HS-5 (cell line): ENCODE measurements at places on chromosomes 1 and 21.

DNA sequence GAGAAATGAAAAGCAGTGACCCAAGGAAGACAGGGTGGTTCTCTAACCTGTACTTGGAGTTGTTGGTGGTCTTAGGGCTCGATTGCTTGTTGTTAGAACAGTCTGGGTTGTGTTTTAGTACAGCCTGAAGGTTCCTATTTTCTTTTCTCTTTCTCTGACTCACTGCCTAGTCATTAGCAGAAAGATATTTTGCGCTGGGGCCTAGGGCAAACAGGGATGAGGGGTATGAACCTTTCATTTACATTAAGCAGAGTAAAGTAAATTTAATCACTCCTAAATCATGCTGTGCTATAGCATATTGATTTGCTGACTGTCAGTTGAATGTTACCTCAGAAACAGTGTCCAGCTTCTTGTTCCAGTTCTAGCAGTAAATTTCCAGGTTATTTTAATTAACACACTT lies 197.2 kb downstream of the RWDD3 start:
- no peak for DNase-seq

DNA sequence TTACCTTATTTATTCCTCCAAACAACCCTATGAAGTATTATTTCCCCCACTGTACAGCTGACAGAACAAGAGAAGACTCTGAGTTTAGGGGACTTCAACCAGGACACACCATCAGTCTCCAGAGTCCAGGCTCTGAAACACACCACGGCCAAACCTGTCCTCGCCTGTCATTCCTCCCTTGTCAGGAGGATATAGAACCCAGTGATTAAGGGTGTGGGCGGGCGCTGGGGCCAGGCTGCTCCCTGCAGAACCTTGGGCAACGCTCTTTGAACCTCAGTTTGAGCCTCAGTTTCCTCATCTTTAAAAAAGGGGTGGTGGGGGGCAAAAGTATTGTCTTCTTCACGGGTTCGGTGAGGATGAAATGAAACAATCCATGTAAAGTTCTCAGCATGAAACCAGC lies 9.4 kb upstream of the CEP85 start:
- no peak for DNase-seq

DNA sequence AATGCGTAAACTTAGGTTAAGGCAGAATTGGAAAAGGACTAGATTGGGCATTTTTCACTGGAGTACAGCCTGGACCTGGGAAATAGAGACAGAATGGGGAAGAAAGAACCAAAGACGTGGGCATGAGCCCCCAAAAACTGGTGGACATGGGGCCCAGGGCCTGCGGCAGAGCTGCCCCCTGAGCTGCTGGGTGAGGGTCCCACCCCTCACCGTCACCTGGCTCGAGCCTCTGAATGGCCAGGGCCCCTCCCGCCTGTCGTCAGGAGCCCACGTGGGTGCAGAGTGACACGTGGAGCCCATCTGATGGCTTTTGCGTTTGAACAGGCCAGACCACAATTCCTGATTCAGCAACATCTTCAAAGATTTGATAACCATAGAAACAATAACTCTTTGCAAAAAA lies 360.9 kb upstream of the VAMP3 start:
- no peak for DNase-seq

GRCh38 chr1:107835151-107835670 lies 129.8 kb downstream of the VAV3 start:
- DNase-seq: no peak

DNA sequence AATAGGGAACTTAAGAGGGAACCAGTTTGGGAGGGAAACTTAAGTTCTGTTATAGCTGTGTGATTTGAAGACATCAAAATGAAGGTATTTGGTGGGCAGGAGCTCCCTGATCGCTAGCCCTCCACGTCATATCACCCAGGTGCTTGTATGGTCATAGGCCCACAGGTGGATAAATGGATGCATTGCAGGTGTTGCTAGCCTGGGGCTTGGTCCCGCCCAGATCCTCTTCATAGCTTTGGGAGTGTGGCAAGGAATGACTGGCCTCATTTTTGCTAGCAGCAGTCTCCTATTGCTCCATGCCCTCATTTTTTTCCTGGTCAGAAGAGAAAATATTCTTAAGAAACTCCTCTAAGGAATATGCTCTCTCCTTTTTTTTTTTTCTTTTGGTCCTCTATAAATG lies 11.3 kb downstream of the GNPAT start:
- no peak for DNase-seq

- no peak for DNase-seq
Measured at GRCh38 chr1:6623269-6623965, 1.3 kb upstream of the THAP3 start.

- peak; percentile 53 for DNase-seq
Measured at GRCh38 chr1:55898181-55898580, 681.2 kb downstream of the PLPP3 start.

DNA sequence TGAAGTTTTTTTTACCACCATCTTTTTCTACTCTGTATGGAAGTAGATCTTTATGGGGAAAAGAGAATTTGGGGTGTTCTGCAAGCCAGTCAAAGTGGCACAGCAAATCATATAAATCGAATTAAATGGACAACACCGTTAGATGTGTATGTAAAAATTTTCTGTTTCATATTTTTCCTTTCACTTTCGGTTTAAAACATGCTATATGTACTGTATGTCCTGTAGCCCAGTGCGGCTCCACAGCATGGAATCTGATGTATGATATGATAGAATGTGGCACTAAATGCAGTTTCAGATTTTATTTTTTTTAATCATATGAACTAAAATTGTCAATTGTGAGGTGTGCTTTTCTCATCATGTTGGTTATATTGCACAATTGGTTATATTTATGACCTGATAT lies 32.9 kb downstream of the RAB4A start:
- no peak for DNase-seq

DNA sequence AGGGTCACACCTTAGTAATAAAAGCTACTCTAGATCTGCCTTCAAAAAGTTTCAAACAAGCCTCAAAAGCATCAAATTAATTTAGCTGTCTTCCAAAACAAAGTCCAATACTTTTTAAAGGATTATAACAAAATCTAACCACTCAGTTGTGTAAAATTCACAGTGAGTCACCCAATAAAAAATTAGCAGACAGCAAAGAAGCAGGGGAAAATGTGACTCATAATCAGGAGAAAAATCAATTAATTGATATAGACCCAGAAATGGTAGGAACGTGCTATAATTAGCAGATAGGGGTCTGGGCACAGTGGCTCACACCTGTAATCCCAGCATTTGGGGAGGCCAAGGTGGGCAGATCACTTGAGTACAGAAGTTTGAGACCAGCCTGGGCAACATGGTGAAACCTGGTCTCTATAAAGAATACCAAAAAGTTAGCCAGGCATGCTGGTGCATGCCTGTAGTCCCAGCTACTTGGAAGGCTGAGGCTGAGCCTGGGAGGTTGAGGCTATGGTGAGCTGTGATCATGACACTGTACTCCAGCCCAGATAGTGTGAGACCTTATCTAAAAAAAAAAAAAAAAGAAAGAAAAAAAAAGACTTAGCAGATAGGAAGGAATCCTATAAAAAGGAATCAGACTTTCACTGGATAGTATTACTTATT lies 8.1 kb upstream of the MYOG start:
- DNase-seq: no peak

DNA sequence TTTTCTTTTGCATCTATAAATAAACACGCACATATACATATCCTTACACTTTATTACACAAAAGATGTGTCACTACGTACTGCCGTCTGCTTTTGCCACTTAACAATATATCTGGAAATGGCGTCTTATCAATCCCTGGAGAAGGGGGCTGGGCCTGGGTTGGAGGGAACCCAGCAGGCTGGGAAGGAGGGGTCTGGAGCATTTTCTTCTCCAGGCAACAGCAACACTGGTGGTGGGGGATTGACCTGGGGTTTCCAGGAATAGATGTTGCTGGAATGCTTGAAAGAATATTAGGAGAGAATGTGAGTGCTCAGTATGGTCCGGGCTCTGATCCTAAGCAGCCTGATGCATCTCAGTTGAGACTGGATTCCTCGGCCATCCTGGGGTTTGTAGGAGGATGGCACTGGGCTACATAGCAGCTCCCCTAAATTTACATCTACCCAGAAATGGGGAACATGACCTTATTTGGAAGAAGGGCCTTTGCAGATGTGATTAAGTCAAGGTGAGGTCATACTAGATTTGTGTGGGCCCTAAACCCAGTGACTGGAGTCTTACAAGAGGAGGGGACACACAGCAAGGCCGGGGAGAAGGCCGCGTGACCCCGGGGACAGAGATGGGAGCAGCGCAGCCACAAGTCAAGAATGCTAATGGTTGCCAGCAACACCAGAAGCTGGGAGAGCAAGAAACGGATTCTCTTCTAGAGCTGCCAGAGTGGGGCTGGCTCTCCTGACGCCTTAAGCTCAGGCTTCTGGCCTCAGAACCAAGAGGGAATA lies 98.6 kb downstream of the SIK1 start:
- DNase-seq: no peak

GRCh38 chr1:182065126-182065845 lies 3.8 kb upstream of the ZNF648 start:
- no peak for DNase-seq

- no peak for DNase-seq
Measured at GRCh38 chr1:221912230-221912629, 170.3 kb upstream of the DUSP10 start.

DNA sequence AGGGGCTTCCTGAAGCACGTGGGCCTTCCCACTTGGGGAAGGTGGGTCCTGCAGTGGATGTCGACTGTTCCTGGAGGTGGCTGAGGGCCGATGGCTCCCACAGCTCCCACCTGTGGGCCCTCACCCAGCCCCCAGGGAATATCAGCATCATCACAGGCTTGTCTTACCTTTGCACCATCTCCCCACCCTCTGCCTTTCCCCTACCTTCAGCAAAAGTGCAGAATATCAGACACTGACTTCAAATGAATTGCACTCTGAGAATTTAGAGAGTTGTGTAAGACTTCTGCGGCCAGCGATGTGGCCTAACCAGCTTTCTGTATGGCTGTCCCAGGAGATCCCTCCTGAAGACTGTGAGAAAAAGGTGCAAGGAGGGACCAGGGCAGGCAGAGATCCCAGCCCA lies 105.4 kb downstream of the PRDM2 start:
- no peak for DNase-seq

- no peak for DNase-seq
Measured at GRCh38 chr1:168088511-168089325, 48.0 kb downstream of the GPR161 start.

- no peak for DNase-seq
Measured at GRCh38 chr1:202165942-202166843, 5.8 kb upstream of the PTPN7 start.

DNA sequence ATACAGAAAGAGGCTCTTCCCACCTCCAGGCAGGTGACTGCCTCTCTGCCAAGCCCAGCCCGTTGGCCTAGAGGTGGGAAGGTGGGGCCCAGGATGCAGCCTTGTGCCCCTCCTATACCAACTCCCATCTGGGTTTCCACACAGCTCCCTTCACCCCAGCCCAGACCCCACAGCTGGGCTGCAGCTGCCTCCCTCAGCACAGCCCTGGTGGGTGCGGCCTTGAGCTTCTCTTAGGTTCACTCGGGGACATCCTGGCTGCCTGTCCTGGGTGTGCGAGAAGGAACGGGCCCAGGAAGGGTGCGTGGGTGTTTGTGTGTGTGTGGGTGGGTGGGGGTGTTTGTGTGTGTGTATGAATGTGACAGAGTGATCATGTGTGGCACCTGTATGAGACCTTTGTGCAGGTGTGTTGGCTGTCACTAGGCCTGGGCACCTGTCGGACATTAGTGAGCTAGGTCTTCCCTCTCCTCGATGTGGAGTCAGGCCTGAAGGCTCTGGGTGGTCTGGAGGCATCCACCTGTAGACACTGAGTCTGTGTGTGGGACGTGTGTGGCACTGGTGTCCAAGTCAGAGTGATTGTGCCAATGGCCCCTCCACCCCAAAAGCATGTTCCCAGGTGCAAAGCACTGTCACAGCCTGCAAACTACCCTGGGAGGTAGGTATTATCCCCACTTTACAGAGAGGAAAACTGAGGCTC lies 30.7 kb downstream of the FOXO6 start:
- DNase-seq: no peak

DNA sequence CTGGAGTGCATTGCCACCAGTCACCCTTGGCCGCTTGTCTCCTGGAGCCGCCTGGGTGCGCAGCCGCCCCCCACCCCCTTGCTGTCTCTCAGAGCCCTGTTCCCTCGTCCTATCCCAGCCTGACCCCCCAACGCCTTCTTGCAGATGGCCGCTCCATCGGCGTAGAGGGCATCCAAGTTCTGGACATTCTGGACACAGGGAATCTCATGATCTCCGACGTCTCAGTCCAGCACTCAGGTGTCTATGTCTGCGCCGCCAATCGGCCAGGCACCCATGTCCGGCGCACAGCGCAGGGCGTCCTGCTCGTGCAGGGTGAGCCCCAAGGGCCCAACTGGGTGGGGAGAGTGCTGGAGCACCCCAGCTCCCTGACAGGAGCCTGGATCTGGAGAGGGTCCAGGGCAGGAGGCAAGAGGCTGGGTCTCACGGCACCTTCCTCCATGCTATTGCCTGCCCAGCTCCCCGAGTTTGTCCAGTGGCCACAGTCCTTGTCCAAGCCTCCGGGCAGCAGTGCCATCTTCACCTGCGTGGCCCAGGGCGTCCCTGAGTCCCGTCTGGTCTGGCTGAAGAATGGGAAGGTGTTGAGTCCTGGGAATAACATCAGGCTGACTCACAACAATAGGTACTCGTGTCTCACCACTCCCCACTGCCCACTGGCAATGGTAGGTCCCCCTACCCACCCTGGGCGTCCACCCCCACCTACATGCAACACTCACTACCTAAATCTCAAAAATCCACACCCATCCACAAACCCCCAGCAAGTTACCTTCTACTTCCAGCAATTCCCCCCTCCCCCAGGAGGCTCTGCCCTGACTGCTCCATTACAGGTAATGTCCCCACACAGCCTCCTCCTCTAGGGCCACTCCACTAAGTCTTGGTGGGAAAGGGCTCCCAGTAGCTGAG lies 24.6 kb downstream of the SLC27A3 start:
- DNase-seq: no peak

GRCh38 chr1:174158767-174159251 lies 511 bp upstream of the RABGAP1L start:
- peak; percentile 2 for DNase-seq

DNA sequence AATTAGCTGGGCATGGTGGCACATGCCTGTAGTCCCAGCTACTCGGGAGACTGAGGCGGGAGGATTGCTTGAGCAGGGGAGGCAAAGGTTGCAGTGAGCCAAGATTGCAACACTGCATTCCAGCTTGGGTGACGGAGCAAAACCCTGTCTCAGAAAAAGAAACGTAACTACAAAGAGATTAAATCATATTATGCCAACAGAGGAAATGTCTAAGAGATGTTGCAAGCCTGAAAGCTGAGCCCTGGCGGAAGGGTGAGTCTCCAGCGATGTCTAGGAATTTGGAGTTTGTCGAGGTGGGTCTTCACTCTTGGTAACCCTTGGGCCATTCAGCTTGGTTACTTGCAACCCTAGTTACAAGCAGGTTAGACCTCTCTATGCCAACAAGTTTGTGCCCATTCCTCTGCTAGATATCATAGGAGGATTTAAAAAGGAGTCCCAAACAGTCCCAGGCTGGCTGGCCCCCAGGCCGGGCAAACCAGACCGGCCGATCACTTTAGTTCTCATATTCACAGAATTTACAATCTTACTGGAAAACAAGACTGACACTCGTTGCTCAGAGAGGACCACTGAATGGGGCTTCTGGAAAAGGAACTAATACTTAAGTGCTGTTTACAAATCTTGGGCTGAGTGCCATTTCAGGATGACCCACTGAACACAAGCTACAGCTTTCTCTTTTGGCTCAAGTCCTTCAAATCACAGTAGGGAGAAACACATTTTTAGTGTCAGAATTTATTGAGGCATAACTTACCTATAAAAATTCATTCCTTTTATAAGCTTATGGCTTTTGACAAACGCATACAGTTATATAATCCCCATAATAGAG lies 27.1 kb downstream of the SLC30A1 start:
- peak; percentile 18 for DNase-seq

- peak; percentile 32 for DNase-seq
Measured at GRCh38 chr1:172108161-172108893, 267.0 kb downstream of the DNM3 start.
